ENCODE measurements at places on chromosomes 11 and 22.

DNA sequence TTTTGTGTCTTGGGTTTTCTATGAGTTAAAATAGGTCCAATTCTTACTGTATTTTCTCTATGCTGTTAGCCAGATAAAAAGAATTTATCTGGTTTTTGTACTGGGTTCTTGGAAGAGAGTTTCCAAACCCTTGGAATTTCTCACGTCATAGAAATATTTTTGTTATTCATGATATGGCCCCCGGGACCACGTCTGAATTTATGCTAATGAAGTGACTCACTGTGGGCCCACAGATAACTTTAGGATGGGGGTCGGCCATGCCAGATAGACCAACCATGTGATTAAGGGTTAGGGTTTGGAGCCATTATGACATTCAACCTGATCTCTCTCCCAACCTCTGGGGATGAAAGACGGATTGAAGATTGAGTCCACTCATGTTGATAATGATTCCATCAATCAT, 35.6 kb upstream of the DDI1 start:
- no peak for DNase-seq

DNA sequence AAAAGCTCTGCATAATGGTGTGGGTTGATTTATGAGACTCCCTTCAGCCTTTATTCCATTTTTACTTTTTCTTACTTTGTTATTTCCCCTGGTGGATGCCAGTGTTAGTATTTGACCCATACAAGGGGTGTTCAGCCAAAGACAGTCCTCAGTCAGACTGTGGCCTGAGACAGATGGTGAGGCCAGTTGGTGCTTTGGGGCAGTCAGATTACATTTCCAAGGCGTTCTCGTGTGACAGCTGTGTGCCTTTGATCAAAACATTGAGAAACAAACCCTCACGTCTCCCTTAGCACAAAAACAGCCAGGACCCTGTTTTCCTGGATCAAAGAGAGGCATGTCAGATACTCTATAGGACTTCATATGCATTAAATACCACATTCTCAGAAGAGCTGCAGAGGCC, 31.3 kb upstream of the SLN start:
- DNase-seq, result no peak

DNA sequence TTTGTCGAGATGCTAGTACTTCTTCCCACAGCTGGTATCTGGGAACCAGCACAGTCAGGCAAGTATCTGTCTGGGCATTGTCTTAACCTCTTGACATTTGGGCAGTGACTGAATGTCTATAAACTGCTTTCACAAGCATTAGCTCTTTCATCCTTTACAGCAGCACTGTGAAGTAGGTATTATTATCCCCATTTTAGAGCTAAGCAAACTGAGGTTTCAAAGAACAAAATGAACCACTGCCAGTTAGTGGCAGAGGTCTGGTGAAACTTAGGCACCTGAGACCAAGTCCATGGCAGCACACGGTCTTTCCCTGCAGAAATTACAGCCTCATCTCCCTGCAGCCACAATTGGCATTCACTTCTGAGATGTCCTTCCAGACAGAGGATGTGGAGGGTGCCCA, 111.0 kb upstream of the TBCEL start:
- no peak for DNase-seq

GRCh38 chr22:40002935-40003715, 8.4 kb downstream of the FAM83F start:
- no peak for DNase-seq

DNA sequence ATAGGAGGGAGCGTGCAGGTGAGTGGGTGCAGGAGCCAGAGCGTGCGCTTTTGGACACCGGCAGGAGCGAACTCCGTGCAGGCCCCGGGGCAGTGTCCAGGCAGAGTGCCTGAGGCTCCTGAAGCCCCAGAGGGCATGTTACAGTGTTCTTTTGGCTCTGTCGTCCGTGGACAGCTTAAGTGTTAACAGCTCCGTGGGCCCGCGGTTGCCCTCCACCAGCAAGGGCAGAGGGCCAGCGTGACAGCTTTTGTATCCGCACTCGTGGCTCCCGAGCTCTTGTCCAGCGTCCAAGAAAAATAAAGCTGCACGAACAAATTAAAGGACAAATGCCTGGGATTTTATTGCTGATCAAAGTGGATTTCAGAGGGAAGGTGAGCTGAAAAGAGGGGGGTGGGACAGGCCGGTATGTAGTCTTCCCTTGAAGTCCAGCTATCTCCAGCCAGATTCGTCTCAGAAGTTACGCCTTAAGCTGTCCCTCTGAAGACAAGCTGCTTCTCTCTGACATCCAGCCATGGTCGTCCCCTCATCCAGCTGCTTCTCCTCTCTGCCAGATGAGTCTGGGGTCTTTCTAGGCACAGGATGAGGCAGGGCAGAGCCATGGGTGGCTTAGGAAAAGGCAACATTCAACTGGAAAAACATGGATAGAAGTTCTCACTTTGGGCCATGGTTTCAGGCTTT, 968 bp upstream of the TMEM109 start:
- no peak for DNase-seq
